Left lobe of liver (tissue), 2 donors: ENCODE measurements at places on chromosomes 4 and X.

DNA sequence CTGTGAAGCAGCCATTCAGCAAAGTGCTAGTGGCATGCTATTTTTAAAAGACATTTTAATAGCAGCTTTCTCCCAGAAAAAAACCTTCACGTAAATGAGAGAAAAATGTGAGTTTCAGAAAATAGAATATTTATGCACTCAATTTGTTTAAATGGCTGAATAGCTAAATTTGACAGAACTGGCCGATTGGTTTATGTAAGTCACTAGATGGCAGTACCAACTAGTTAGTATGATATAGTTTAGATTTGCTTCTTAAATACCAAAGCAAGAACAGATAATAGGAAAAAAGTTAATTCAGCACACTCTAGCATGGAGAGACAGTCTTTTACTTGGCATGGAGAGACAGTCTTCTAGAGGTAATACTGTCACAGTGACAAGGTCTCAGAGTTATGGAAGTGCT is 250.1 kb downstream of the SNCA start:
- DNase-seq, result no peak

- DNase-seq, result no peak
These were observed 128.8 kb upstream of the GPC4 start for GRCh38 chrX:133544115-133544514.

DNA sequence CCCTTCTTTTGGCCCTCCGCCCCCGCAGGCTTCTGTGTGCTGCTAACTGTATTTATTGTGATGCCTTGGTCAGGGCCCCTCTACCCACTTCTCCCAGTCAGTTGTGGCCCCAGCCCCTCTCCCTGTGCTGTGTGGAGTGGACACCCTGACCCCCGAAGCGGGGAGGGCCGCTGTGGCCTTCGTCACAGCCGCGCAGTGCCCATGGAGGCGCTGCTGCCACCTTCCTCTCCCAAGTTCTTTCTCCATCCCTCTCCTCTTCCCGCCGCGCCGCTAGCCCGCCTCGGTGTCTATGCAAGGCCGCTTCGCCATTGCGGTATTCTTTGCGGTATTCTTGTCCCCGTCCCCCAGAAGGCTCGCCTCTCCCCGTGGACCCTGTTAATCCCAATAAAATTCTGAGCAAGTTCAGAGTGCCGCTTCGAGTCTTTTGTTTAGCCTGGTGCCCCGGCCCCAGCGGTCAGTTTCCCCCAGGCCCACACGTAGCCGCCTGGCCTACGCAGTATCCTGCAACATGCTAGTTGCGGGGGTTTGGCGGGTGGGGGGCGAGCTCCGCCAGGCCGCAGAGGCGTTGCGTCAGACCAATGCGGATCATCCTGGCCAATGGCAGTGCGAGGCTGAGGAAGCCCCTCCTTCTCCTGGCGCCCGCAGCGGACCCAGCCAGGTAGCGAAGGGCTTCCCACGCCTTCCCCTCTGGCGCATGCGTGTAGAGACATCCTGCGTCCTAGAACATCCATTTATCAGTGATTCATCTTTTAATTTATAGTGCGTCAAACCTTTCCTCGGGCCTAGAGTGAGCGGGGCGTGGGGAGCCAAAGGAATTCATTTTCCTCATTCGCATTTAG is 5.6 kb upstream of the KANTR start:
- peak; percentile 80 for DNase-seq

GRCh38 chr4:4268776-4269175 is 20.8 kb upstream of the TMEM128 start:
- DNase-seq, result no peak
